ENCODE measurements at places on chromosomes 7 and 10. TPM values are rescaled to one million over a fixed set of nuclear protein-coding genes. Genes with fewer than 3 reads are reported as not detected.

- no peak for DNase-seq
Measured at GRCh38 chr10:71337219-71337701, 18.2 kb downstream of the SLC29A3 start.

DNA sequence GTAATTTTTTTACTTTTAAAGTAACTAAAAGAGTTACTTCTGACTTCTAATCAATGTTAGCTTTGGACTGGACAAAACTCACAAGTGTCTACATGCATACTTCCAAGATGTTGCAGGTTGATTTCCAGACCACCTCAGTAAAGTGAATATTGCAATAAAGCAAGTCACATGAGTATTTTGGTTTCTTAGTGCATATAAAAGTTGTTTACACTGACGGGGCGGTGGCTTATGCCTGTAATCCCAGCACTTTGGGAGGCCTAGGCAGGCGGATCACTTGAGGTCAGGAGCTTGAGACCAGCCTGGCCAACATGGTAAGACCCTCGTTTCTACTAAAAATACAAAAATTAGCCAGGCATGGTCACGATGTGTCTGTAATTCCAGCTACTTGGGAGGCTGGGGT lies 40.8 kb downstream of the PANK1 start:
- no peak for DNase-seq

- no peak for DNase-seq
Measured at GRCh38 chr10:24706479-24707118, 17.1 kb downstream of the ARHGAP21 start.

ASNS gene
- total RNA-seq: 22.7 TPM

GRCh38 chr7:94630855-94631254 lies 25.1 kb downstream of the SGCE start:
- no peak for DNase-seq

DNA sequence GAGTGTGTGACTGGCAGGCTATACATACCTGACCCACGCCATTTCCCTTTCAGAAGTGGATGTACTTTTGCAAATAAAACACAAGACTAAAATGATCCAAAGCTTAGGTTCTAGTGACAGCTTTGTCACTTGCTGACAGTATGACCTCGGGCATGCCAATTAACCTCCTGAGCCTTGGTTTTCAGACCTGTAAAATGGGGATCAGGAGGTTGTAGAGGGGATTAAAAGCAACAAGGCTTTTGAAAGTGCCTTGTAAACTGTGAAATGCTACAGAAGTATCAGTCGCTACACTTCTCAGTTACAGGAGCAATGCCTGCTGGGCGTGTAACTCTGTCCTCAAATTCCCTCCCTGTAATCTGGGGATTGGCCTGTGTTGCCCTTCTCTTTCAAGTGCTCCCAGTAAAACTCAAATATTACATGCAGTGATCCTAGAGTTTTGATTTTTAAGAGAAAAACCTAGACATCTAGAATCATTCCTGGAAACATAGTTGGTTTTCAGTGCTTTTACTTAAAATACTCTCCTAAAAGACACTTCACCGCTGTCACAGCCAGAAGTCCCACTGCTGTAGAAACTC lies 8.8 kb upstream of the GRB10 start:
- no peak for DNase-seq

DNA sequence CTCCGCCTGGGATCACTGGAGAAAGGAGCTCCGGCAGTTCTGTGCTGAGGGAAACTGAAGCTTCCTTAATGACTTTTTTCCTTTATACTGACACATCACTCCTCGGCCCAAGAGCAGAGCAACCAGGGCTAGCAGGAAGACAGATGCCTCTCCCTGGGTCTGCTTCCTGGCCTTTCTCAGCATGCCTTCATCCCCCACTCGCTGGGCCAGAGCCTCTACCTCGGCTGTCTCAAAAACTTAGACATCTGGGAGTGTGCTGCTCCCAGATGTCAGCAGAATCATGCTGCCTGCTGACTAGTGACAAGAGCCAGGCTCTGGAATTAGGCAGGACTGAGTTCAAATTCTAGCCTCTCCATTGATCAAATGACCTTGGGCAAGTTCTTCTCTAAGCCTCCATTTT lies 24.4 kb upstream of the LRRC4 start:
- no peak for DNase-seq

NPVF gene
- total RNA-seq: not detected

TMEM213 gene
- total RNA-seq: not detected
